ENCODE measurements at places on chromosomes 1 and 21.

DNA sequence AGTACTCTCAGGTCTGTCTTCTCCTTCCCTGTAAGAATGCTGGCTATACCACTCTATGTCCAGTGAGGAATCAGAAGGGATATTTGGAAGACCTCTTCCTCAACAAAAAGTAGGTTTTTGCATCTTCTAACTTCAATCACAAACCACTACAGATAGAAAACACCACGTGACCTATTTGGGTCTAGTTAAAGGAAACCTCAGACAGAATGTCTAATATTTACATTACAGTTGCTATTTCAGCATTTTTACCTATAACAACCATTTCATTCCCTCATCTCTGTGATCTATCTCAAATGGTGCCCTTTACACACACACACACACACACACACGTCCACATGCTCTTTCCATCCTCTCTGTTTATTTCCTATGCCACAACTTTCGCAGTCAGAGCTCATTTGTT, 7.9 kb upstream of the ADORA3 start:
- DNase-seq: no peak

GRCh38 chr1:185016880-185017279, 28.5 kb upstream of the RNF2 start:
- no peak for DNase-seq

DNA sequence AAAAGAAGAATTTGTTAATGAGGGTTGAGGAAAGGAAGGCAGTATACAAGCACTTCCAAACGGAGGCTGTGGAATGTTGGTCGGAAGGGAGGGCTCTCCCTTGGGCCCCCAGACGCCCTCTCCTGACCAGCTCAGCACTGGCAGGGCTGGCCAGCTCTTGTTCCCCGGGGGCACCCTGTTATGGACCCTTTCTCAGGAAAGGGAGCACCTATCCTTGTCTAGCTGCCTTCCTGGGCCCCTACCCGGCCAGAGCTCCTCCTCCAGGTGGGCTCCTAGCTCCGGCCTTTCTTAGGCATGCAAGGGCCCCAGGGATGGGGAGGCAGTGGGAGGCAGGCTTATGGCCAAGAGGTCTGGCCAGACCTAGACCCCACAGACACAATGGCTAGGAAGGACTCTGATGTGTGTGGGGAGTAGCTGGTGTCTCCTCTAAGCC, 926 bp downstream of the BLACAT1 start:
- DNase-seq: no peak

GRCh38 chr1:32861904-32862695, 8.6 kb downstream of the FNDC5 start:
- DNase-seq: no peak

- no peak for DNase-seq
Measured at GRCh38 chr1:178498896-178499675, 2.3 kb upstream of the CLEC20A start.

DNA sequence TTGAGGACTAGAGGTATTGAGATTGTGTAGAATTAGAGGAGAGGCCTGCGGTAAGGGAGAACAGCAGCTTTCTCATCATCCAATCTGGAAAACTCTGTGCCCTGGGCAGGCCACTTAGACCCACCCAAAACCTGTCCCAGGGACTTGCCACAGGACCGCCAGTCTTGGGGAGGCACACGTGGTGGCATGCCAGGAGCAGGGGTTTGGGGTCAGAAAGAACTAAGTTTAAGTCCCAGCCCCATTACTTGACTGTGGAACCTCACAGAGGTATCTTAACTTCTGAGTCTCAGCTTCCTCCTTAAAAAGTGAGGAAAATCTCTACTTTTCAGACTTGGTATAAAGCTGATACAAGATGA, 356.6 kb downstream of the HHAT start:
- no peak for DNase-seq

DNA sequence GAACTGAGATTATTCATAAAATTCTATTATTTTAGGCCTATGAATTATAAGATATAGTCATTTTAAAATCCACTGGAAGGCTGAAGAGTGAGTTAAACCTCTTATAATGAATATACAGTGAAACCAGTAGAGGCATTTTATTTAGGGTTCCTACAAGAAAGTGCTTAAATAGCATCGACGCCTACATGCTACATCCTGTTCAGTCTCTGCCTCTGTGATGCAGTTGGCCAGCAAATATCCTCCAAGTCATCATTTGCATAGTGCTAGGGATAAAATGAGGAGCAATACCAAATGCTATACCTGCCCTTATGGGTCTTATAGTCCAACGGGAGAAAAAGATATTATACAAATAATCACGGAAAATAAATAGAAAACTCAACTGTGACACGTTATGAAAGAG, 59.6 kb downstream of the EDEM3 start:
- no peak for DNase-seq

DNA sequence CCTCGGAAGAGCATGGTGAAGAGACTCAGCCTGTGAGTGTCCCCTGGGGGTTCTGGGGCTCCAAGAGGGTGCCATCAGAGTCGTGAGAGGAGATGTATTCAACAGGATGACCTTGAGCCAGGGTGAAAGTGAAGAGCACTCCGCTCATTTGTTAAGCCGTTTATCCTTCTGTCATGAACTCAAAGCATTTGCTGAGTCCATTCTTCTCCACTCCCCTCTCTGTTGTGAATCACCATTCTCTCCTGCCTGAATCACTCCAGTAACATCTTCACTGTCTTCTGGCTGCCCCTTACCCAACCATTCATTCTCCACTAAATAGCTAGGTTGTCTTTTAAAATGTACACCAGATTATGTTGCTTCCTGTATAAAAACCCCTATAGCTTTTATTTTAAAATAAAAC, 102.2 kb downstream of the RGL1 start:
- no peak for DNase-seq

DNA sequence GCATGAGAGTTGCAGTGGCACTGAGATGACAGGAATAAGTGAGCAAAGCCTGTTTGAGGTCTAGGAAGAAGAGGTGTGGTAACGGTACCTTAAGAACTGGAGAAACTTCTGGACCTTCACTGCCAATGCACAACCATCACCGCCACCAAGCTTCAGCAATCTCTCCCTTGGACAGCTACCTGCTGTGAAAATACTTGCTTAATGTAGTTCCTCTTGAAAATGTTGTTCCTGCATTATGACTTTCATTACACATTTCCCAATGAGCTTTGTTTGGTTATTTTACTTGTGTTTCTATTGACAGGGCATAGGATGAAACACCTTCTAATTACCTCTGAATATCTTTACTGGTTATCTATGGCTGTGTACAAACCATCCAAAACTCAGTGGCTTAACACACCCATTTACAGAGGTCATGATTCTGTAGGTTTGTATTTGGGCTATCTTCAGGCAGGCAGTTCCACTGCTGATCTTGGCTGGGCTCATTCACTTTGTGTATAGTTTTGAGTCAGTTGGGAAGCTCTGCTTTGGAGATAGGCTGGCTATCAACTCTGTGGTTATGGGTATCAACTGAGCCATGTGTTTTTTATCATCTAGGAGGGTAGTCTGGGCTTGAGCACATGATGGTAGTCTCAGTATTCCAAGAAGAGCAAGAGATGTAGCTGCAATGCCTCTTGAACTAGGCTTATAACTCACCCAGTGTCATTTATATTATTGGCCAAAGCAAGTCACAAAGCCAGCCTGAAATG, 149.4 kb downstream of the ELAVL4 start:
- no peak for DNase-seq

- no peak for DNase-seq
Measured at GRCh38 chr1:185369786-185370185, 52.7 kb upstream of the IVNS1ABP start.

DNA sequence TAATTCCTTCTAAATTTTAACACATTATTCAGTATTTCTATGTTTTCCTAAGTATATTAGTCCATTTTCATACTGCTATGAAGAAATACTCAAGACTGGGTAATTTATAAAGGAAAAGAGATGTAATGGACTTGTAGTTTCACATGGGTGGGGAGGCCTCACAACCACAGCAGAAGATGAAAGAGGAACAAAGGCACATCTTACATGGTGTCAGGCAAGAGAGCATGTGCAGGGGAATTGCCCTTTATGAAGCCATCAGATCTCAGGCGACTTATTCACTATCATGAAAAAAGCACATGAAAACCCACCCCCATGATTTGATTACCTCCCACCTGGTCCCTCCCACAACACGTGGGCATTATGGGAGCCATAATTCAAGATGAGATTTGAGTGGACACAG, 15.6 kb downstream of the GBP5 start:
- no peak for DNase-seq

DNA sequence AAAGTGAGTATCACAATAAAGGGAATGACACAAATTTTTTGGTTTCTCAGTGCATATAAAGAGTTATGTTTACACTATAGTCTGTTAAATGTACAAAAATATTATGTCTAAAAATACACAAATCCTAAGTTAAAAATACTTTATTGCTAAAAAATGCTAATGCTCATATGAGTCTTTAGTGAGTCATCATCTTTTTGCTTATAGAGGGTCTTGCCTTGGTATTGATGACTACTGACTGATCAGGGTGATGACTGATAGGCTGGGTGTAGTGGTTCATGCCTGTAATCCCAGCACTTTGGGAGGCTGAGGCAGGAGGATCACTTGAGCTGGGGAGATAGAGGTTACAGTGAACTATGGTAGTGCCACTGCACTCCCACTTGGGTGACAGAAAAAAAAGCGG, 12.9 kb upstream of the NUF2 start:
- no peak for DNase-seq

- no peak for DNase-seq
Measured at GRCh38 chr1:169003864-169004516, 102.5 kb upstream of the ATP1B1 start.

DNA sequence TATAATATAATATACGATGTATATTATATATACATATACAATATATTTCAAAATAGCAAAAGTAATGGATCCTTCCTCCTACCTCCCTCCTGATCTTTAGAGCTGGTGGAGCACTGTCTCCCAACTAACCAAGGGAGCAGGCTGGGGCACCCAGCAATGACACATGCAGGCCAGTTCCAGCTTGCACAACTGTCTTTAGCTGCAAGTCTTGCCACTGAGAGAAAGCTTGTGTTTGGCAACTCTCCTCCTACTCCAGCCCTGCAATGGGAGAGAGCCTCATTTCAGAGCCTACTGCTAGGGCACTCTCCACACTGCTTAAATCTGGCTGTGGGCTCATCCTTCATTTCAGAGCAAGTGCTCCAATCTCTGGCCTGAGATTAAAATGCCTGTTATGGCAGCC, 469.8 kb upstream of the OLFM3 start:
- no peak for DNase-seq

DNA sequence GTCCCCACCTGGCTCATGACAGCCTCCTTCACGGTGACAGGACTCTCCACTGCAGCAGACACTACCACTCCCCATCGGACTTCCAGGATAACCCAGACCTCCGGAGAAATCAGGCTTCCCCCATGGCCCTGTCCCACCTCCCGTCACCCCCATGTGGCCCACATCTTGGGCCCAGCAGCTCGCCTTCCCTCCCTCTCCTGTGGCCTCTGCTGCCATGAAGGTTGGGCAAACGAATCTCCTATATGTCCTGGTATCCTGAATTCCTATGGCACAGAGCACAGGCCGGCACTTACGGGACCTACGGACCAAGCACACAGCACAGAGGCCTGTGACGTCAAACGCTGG, 82.0 kb downstream of the NPHP4 start:
- DNase-seq: no peak

DNA sequence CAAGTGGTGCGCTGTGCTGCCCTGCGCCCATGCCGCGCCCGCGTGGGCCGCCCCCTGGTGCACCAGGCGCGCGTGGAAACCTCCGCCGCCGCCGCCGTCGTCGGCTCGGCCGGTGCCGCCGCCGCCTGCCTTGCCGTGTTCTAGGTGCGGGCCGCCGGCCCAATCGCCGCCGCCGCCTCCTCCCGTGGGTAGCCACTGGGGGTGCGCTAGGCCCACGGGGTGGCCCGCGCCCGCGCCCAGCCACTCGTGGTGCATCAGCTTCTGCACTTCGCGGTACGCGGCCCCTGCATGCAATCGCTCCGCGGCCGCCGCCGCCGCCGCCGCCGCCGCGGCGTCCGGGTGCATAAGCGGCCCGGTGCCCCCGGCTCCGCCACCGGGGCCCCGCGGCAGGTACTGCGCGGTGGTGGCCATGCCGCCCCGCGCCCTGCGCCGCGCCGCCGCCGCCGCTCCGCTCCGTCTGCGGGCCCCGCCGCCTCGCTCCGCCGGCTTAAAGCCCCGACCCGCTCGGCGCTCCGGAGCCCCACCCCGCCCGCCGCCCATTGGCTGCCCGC, at the start of gene POU3F1:
Gene POU3F1 (minus strand): TSS at position 461 of the 551 bp plus-strand sequence. CDS start 50 bp downstream, at position 411.
- no peak for DNase-seq

GRCh38 chr1:227899141-227899819, 48.5 kb downstream of the WNT9A start:
- no peak for DNase-seq

DNA sequence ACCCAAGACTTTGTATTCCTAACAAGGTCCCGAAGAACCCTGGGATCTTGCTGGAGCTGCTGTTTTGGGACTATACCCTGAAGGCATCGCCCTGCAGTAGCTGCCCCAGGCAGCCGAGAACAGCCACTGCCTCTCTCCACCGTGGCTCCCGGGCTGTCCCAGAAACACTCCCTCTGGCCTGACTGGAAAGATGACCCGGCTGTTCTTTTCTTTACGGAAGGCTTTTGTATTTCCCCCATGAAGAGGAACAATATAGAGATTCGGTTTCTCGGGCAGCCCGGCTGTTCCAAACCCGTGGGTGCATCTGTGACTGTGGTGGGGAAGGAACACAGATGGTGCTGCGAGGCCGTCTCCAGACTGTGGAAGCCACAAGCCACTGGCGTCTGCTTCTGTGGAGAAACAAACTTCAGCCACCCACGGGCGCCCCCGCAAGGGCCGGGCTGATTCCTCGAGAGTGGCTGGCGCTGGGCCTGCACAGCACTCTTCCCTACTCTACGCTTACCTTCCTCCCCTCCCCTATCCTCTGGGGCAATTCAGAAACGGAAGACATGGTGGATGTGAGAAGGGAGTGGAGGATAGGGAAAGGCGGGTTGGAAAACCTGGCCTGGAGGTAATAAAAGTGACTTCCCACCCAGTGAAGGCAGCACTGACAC, 33.7 kb upstream of the VASH2 start:
- peak; percentile 91 for DNase-seq

- no peak for DNase-seq
Measured at GRCh38 chr1:48793863-48794262, 17.2 kb upstream of the BEND5 start.

- DNase-seq: no peak
Measured at GRCh38 chr1:65112811-65113210, 35.2 kb upstream of the AK4 start.

GRCh38 chr1:59236721-59237545, 60.0 kb upstream of the FGGY start:
- no peak for DNase-seq

GRCh38 chr21:37668462-37669239, 247.6 kb downstream of the KCNJ6 start:
- DNase-seq: no peak

DNA sequence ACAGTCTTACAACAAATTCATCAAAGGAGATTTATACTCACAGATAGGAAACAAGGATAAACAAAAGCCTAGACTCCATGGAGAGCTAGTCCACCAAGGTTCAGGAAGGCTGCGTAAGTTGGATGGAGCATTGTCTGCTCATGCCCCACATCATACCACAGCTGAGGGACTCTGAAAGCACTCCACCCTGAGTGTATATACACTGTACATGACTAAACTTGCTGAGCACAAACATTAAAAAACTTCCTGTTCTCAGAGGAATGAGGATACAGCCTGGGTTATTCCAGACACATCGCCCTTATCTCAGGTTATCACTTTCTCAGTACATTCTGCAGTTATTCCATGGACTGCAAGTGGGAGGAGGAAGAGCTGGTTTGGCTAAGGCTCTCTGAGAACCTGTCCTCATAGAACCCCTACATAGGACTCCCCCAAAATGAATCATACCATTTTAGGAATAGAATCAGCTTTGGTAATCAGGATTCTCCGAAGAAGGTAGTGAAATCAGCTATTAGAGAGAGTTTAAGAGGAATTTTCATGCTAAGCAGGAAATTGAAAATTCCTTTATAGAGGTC, 58.0 kb upstream of the PRMT6 start:
- no peak for DNase-seq

All from iPS DF 19.7 (cell line).